ENCODE measurements at places on chromosomes 13 and 19. TPM values are rescaled to one million over a fixed set of nuclear protein-coding genes. Genes with fewer than 3 reads are reported as not detected.

DNA sequence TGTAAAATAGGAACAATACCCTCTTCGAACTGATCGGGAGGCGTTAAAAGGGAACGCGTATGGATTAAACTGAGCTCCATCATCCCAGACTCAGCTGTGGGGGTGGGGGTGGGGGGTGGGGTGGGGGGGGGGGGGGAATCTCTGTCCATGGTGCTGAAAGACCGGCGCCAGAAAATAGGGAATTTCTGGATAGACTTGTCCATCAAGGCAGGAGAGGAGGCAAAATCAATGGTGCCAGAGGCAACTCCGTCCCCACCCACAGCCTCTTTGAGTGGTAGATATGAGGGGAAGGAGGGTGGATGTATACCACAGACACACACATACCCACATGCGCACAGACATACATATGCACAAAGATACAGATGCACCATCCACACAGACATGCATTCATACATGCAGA, 37.4 kb downstream of the ZNF787 start:
- no peak for DNase-seq
- H3K36me3 ChIP-seq = peaks cover 16% of the 10 kb centered on the region
- H3K4me3 ChIP-seq = no peak overlapping the region

- H3K27me3 ChIP-seq = no peaks in the 10 kb centered on the region
- H3K27ac ChIP-seq = no peak overlapping the region
- no peaks in the 10 kb centered on the region for H3K4me1 ChIP-seq
- H3K36me3 ChIP-seq = no peaks in the 10 kb centered on the region
- no peak overlapping the region for H3K4me3 ChIP-seq
Measured at GRCh38 chr13:48866249-48866648, 109.5 kb upstream of the FNDC3A start.

DNA sequence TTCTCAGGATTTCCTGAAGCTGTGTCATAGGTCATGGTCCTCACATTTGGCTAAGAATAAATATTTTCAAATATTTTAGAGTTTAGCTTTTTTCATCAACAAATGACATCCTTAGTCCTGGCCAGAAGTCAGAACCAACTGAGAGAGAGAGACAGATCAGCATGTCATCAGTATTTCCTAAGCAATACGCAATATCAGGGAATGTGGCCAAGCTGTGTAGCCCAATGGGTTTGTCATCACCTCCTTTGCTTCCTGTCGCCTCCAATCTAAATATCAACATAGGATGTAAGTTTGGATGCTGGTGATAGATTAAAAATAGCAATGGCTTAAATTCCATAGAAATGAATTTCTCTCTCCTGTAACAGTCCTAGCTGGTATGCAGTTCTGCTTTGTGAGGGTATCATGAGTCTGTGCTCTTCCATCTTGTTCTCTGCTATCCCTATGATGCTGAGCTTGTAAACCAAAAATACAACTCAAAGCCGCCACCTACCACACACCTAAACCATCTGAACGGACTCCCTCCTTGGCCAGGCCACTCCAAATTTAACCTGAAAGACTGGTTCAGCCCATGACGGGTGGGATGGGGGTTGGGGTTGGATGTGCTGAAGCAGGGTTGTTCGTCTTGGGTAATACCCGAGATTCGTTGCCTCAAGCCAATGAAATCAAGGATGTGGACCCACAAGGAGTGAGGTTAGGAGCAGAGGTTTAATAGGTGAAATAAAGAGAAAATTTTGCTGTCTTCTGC, 10.0 kb upstream of the IGSF23 start:
- no peaks in the 10 kb centered on the region for H3K27me3 ChIP-seq
- peak; percentile 69 for DNase-seq
- peaks cover 61% of the 10 kb centered on the region for H3K4me1 ChIP-seq
- H3K4me3 ChIP-seq = no peak overlapping the region
- H3K36me3 ChIP-seq = no peaks in the 10 kb centered on the region

DNA sequence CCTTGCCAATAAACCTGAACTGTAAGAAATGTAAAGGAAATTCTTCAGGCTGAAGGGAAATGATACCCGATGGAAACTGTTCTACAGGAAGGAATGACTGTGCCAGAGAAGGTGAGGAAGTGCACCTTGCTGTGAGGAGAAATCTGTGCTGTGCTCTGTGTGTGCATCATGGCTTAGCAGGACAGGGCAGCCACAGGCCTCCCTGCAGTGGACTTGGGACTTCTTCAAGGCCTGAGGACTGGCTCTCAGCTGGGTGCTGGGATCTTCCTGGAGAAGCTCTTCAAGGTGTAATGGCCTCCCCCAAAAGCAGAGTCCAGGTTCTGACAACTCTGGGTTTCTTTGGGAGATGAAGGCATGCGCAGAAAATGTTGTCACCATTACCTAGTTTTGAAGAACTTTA, 145.1 kb downstream of the UQCRFS1 start:
- H3K36me3 ChIP-seq = no peaks in the 10 kb centered on the region
- no peaks in the 10 kb centered on the region for H3K27me3 ChIP-seq
- no peaks in the 10 kb centered on the region for H3K4me1 ChIP-seq
- no peak overlapping the region for H3K27ac ChIP-seq

PSG11 gene
- not detected for total RNA-seq

ZNF835 gene
- not detected for total RNA-seq

Measured in SJSA1 (cell line).